Epithelial cell of proximal tubule (primary cell): ENCODE measurements at places on chromosomes 7 and 10. TPM values are rescaled to one million over a fixed set of nuclear protein-coding genes. Genes with fewer than 3 reads are reported as not detected.

The HECW1 gene
- not detected in 2 replicates for total RNA-seq

The LEP gene
- total RNA-seq, result not detected in 2 replicates

The C10orf62 gene
- total RNA-seq, result 0.12 TPM in 1 of 2 replicates, not detected in the other

The PLEKHS1 gene
- not detected in 2 replicates for total RNA-seq

The GHRHR gene
- not detected in 2 replicates for total RNA-seq

The PRSS37 gene
- total RNA-seq, result not detected in 2 replicates

The HOXA10 gene
- 36.7 and 51.7 TPM in 2 replicates for total RNA-seq

The AGBL3 gene
- 1.7 and 4.0 TPM in 2 replicates for total RNA-seq

The TMEM243 gene
- 36.2 and 37.3 TPM in 2 replicates for total RNA-seq

The ASIC3 gene
- 2.5 TPM in 1 of 2 replicates, not detected in the other for total RNA-seq

DNA sequence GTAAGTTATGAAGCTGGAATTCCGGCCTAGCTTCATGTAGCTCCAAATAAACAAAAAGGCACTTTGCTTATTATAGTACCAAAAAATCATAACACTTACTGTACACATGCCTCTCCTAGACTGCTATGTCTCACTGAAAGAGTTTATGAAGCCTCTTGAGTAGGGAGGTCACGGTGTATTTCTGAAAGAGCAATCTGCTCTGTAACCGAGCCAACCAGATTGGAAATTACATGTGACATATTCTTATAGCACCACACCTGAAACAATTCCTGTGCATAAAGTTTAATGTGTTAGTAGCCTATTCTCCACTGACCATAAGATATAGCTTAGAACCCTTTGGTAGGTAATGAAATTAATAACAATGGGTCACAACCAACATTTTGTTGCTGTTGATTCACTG is 1.3 kb upstream of the FAM3C start:
- no peak for DNase-seq

DNA sequence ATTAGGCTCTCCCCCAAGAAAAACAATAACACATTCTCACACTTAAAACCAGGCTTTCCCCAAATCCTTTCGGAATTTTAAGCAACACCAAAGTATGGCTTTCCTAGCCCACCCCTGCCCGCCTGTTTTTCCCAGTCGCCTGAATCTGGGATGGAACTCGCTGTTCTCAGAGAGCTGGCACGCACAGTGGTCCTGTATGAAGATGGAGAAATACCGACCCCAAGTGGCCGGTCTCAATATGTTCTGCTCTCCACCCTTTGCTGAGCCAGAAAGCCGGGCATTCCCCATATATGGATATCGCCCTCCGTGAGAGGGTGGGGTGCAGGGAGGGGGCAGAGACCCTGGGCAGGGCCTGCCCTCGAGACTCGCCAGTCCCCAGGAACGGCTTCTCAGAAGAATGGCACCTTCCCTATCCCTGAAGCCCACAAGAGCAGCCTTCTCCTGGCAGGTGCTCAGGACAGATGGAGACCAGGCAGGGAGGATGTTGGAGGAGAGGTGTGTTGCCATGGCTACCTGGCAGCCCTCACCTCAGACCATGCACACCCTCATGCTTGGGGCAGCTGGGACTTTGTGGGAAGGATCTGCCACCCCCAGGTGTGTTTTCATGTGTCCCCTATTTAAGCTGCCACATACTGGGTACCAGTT is 3.4 kb downstream of the TACR2 start:
- DNase-seq, result no peak

GRCh38 chr7:3043544-3044371 is at the start of gene CARD11:
CARD11 (minus strand) TSS chr7:3043867; CDS start chr7:2958506, 85,361 bp downstream.
- DNase-seq, result no peak

DNA sequence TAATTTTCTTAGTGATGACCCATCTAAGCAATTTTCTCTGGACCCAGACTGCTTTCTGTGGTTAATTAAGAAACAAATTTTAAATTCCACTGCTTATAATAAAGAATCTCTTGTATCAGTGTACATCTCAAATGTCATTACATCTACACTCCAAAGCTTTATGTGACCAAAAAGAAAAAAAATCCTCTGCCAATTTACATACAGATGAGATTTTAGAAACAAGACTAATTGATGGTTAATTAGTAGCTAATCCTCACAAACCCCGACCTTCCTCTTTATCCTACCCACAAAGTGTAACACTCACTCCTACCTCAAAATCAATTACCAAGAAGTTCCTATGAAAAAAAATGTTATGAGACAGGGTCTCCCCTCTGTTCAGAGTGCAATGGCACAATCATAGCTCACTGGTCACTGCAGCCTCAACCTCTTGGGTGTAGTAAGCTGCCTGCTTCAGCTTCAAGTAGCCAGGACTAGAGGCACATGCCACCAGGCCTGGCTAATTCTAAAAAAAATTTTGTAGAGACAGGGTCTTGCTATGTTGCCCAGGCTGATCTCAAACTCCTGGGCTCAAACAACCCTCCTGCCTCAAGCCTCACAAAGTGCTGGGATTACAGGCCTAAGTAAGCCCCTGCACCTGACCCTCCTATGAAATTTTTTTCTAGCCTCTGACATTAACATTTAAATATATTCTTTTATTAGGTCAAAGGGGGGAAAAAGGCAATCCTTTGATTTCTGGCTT is 14.8 kb downstream of the KIF5B start:
- no peak for DNase-seq

DNA sequence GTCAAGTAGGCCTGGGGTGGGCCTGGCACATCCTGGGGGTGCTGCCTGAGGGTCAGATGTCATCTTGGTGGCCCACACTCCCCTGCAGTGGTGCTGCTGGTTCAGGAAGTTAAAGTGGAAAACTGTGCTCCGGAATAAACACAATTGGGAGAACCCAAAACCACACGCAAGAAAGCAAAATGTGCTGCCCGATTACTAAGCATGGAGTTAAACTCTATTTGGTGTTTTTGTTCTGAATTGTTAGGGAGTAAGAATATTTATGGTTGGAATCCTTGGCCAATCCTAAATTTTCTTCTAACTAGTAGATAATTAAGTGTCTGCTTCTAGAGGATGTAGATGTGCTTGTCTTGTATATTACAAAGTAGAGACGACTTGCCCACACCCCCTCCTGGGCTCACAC is 131.4 kb downstream of the MGMT start:
- no peak for DNase-seq

- DNase-seq, result no peak
These were observed 1.2 kb downstream of the NUP205 start for GRCh38 chr7:135558881-135559280.

GRCh38 chr10:100621360-100622205 is 85.8 kb downstream of the HIF1AN start:
- no peak for DNase-seq

- no peak for DNase-seq
These were observed 126.8 kb downstream of the WDFY4 start for GRCh38 chr10:48811461-48811860.

DNA sequence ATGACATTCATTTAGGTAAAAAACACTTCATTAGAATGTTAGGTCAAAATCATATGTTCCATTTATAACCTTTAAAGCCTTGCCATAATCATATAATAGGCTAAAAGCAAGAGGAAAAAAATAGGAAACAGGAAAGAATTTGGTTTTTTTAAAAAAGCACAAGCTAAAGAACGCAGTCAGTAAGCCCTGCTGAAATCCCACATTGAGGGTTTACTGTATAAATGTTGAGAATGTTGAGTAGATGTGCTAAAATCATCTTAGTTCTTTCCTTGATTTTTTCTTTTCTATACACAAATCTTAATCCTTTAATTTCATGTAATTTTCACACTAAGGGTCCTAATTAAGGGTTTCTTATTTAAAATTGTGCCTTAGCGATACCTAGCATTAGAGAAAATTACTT is 133.0 kb downstream of the TSPAN12 start:
- DNase-seq, result no peak

GRCh38 chr7:69962186-69963065 is 364.2 kb downstream of the AUTS2 start:
- no peak for DNase-seq

DNA sequence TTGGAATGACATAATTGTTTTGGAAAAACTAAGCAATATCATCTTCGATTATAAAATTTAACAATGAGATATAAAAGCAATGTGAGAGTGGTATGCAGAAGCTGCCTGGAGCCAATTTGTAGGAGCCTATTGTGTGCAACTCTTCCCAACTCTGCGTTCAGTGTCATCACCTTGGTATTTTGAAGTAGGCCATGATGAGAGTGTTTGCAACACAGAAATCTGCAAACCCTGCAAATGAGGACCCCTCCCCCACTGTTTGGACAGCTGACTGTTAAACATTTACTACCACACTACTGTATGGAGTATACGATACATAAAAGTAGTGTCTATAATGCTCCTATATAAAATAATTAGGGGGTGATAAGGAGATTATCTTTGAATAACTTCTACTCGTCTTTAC is 531.3 kb downstream of the ATRNL1 start:
- DNase-seq, result no peak

DNA sequence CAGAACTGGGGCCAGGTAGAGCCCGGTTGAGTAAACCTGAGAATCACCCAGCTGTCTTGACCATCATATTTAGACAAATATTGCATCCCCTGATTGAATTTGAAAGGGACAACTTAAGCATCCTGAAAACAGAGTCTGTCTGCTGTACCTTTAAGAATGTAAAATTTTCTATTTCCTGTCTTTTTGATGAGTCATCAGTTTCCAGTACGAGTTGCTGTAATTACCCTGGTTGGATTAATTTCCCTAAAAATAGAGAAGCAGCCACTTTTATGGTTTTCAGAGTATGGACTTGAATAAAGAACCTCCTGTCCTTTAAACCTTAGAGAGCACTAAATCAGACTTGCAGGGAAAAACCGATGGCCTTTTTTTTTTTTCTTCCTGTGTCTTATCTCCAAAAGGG is 164.6 kb upstream of the SH2B2 start:
- DNase-seq, result no peak

DNA sequence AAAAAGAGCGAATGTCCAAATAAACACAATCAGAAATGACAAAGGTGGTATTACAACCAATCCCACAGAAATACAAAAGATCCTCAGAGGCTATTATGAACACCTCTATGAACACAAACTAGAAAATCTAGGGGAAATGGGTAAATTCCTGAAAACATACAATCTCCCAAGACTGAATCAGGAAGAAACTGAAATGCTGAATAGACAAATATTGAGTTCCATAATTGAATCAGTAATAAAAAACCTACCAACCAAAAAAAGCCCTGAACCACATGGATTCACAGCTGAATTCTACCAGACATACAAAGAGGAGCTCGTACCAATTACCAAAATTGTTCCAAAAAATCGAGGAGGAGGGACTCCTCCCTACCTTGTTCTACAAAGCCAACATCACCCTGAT is 56.1 kb upstream of the ZNF800 start:
- no peak for DNase-seq

DNA sequence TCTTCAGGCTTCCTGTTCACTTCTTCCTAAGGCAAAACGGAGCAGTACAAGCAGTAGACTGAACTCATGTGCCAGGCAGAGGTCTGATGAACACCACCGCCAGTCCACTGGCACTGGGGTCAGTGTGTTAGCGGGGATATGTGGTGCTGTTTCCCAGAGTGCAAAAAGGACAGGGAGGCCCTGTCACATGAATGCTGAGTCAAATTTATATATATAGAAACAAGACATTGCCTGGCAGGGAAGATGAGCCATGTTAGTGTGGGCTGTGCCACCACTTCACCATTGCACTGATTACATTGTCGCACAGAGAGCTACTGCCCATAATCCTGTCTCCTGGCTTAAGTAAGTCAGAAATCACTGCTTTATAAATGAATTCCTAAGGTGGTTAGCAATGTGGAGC is 122.2 kb upstream of the AMPH start:
- DNase-seq, result no peak

GRCh38 chr10:97533888-97534287 is 35.2 kb downstream of the UBTD1 start:
- no peak for DNase-seq

GRCh38 chr10:36183726-36184125 is 541.6 kb upstream of the FZD8 start:
- no peak for DNase-seq

DNA sequence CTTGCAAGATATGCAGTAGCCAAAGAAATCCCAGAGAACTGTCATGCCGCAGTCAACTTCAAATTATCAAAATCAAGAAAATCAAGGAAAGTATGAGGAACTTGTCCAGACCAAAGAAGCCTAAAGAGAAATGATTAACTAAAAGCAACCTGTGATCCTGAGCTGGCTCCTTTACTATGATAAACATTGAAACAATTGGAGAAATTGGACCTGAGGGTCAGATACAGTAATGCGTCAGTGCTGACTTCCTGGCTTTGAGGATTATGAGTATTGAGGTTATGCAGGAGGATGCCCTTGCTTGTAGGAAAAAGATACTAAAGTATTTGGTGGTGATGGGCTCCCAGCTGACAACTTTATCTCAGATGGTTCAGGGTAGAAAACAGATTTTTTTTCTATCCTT is 324.7 kb upstream of the AKR1E2 start:
- peak; percentile 75 for DNase-seq
